Renal pelvis (tissue), 12 donors: ENCODE measurements at places on chromosomes 16 and 17. TPM values are rescaled to one million over a fixed set of nuclear protein-coding genes. Genes with fewer than 3 reads are reported as not detected.

DNA sequence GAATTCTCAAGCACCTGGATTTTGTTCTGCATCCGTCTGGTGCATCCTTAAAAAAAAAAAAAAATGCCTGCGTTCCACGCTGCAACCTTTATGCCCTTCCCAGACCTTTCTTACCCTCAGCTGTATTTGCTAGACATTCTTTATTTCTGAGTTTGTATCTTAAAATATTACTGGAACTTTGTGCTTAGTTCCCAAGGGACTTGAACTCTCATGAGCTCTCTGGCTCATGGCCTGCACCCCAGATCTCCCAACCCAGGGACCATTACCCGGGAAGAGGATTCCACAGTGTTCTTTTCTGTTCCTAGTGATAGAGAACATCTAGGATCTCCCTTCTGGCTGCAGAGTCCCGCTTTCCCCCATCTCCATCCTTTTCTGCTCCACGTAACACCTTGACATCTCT is 28.9 kb upstream of the CLEC18A start:
- DNase-seq, result no peak

DNA sequence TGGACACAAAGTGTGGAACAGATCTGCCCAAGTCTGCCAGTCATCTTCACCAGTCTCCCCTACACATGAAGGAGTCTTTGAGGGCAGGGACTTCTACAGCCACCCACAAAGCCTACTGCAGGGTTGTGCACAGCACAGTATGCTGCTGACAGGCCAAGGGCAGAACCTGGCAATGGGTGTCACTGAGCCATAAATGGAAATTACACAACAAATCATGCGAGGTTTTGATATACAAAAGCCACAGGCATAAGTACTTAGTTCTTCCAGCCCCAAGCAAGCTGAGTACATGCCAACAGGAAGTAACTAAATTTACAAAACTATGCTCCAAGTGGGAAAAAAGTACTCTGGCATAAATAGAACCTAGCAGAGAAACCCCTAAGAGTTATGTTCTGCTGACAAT is 7.8 kb upstream of the PSMC3IP start:
- no peak for DNase-seq

DNA sequence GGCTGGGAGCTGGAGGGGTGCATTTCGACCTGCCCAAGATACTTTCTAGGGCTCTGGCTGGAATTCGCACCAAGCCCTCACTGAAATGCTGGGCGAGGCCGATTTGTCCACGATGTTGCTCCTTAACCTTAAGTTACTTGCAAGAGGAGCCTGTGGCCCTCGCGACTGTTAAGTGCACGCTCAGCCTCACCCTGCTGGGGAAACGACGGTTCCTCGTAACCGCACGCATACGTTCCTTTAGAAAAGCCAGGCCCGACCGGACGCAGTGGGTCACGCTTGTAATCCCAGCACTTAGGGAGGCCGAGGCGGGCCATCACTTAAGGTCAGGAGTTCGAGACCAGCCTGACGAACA is 607 bp upstream of the NCOR1 start:
- no peak for DNase-seq

PIMREG gene
- polyA plus RNA-seq, result 30.4 TPM
